Fibroblast of skin of left quadriceps (primary cell): ENCODE measurements at places on chromosomes 6 and 20.

- DNase-seq, result no peak
Observed at GRCh38 chr6:42393339-42393738, 58.4 kb downstream of the TRERF1 start.

DNA sequence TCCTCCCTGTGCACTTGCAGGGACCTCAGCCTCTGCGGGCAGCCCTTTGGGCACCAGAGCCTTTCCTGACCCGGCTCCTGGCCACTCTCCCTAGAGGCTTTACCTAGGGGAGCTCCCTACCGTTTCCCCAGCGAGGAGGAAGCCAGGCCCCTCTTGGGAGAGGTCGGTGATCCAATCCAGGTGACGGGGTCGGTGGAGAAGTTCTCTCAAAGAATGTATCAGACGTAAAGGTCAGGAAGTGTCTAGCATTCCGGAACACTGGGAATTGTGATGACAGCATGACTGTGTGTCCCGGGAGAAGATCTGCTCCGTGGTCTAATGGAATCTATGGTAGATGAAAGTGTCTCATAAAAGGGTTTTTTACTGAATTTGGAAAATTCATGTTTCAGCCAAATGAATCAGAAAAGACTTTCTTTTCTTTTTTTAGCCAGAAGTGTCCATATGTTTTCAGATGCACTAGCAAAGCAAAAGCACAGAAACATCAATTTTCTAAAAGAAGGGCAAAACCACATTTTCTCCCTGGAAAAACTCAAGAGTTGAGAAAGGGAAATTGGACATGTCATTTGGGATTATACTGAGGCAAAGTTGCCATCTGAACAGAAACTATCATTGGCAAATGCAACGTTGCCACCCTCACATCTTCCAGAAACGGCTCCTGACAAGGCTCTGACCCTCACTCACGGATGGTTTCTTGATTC, 289.4 kb downstream of the THBS2 start:
- DNase-seq, result peak; percentile 37

GRCh38 chr6:161658211-161658610, 384.4 kb upstream of the AGPAT4 start:
- DNase-seq, result no peak

DNA sequence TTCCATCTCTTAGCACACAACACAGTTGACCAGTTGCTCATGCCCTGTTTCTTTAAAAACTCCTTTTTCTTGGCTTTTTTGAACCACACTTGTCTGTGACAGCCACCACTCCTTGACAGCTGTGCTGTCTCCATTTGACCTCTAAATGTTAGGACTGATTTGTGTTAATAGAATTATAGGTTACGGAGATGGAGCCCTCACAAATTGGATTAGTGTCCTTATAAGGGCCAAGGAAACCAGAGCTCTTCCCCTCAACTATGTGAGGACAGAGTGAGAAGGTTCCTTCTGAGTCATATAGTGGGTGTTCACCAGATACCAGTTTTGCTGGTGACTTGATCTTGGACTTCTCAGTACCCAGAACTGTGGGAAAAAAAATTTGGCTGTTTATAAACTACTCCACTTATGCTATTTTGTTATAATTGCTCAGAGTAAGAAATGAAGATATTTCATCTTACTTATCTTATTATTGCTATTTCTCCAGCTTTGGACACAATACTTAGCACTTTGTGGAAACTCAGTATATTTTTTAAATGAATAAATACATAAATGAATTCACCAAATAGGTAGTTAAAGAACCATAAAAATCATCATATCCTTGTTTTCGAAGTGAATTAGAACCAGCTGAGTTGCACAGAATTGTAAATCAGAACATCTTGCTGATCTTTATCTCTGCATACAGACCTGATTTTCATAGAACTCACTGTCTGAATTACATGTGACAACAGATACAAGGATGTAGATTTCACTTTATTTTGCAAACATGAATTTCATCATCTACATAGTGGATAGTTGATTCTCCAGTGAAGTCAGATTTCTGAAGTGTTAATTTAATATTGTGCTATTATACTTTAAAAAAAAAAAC, 598.5 kb upstream of the IRAK1BP1 start:
- no peak for DNase-seq
